Suprapubic skin (tissue), 4 donors: ENCODE measurements at places on chromosomes 1 and 21. TPM values are rescaled to one million over a fixed set of nuclear protein-coding genes. Genes with fewer than 3 reads are reported as not detected.

The EPHX1 gene
- total RNA-seq = 50.5 TPM

DNA sequence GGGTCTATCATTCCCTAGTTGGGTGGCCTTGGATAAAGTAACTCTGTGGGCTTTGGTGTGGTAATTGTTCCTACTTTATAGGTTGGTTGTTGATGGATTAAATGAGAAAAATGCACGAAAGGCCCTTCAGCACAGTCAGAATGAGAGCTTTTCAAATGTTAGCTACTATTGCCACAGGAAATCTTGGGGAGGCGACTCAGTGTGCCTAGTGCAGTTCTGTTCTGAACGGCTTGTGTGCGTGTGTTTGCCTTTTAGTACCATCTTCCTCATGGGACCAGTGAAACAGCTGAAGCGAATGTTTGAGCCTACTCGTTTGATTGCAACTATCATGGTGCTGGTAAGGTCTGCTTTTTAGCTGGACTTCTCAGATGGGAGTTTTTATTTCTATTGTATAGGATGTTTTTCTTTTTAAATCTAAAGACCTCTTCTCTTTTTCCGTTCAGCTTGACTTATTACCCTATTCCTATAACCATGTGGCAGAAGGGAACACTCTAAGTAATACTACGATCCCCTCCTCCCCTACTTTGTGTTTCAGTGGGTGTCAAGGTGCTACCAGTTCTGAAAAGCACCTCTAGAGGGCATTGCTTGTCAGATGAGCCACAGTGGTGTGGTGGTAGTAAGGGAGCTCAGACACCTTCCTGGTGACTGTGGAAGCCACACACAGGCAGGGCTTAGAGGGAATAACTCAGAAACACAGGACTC, 9.2 kb downstream of the SFT2D2 start:
- DNase-seq = no peak

GRCh38 chr1:185467122-185467521, 150.1 kb upstream of the IVNS1ABP start:
- DNase-seq = no peak

The GBP6 gene
- 0.26 TPM for total RNA-seq

The CFHR3 gene
- not detected for total RNA-seq

The CHODL gene
- total RNA-seq = 1.9 TPM

GRCh38 chr1:64077281-64077940, 126.0 kb upstream of the UBE2U start:
- DNase-seq = no peak

- no peak for DNase-seq
Observed at GRCh38 chr1:224874775-224875174, 54.7 kb upstream of the DNAH14 start.

DNA sequence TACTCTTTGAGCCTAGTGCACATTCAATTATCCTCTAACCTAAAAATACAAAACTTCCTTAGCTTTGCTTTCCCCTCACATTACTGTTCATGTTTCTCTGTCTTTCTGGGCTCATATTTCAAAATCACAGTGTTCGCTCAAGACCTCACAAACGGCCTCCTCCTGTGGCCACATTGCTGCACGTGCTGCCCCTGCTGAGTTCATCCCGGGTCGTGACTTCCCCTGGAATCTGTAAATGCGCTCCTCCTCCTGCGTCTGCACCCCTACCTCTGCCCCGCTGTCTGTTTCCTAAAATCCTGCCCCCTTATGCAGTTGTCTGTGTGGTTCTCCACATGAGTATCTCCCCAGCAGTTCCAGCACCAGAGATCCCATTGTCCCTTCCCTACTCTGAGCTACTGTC, 45.5 kb upstream of the RAVER2 start:
- DNase-seq = no peak

DNA sequence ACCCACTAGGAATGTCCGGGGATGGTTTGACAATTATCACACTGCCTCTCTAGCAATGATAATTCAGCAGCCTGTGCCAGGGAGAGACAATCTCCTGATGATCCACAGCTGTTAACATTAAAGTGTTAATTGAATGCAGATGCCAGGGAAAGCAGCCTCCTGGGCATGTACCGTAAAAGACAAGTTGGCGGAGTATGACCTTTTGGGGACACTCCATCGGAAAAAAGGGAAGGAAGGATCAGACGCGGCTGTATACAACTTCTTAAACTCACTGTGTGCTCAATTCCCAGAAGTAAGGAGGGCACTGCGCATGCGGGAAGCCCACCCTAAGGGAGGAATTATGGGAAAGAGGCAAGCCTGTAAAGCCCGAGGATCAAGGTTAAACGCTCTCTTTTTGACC, 62.6 kb downstream of the MAP3K7CL start:
- DNase-seq = no peak

- no peak for DNase-seq
Observed at GRCh38 chr1:155932487-155932886, 1.7 kb downstream of the KHDC4 start.

DNA sequence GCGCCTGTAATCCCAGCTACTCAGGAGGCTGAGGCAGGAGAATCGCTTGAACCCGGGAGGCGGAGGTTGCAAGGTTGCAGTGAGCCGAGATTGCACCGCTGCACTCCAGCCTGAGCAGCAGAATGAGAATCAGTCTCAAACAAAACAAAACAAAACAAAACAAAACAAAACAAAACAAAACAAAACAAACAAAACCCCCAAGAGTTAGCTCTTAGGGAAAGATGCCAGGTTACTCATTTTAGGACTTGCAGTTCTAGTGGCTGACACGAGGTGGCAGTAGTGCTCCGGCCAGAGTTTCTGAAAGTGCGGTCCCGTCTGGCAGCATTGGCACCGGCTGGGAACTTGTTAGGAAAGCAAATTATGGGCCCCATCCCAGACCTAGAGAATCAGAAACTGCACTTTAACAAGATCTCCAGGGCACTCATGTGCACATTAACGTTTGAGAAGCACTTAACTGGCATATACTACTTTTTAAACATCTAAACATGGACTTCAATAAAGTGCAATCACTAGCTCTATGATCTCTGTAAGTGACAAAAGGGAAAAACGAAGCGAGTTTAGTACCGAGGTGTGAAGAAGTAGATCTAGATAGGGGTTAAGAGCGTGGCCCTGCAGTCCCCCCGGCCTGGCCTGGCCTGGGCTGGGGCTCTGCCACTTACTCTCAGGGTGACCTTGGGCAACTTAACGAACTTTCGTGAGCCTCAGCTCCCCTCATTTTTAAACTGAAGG, 41.9 kb upstream of the TNFRSF1B start:
- DNase-seq = peak; percentile 89

GRCh38 chr1:48873944-48874343, 97.3 kb upstream of the BEND5 start:
- DNase-seq = no peak
